D721Med (cell line): ENCODE measurements at places on chromosomes 6 and 20.
A peak's percentile ranks its signal among the peaks of the same experiment; 100 is the strongest.

DNA sequence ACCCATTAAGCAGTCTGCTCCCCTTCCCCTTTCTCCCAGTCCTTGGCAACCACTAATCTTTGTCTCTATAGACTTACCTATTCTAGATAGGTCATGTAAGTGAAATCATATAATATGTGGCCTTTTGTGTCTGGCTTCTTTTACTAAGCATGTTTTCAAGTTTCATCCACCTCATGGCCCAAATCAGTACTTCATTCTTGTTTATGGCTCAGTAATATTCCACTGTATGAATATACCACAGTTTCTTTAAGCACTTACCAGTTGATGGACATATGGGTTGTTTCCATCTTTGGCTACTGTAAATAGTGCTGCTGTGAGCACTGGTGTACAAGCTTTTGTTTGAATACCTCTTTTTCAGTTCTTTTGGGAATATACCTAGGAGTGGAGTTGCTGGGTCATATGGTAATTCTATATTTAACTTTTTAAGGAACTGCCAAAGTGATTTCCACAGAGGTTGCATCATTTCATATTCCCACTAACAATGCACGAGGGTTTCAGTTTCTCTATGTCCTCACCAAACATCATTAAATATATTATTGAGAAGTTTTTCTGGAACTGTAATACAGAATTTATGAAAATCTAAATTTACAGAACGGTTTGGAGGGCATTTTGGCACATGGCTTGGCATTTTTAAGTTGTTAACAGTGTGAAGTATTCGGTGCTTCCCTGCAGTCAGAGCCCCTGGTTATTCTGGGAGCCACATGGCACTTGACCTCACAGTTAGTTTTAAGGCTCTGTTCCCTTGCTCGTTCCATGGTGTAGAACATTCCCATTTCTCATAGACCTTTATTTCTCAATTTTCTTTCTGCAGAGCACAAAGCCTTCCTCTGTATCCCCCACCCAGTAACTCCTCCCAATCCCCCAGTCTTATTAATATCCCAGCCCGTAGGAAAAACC, 27.0 kb upstream of the DTNBP1 start:
- DNase-seq, result no peak

DNA sequence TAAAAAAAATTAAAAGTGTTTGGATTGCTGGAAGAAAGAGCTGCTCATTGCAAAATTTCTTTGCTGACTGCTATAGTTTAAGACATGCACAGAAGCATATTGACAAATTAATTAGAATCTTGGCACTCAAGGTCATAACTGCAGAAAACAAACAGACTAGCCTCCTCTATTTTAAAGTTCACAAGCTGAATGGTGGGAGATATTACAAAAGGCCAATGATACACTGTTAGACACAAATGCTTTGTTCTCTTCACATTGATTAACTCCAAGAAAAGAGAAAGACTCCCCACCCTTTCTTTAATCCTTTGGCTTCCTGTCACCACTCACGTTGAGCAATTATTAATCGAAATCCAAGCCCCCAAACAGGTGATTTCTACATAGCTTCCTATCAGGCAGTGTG, 69.1 kb downstream of the PTCHD4 start:
- no peak for DNase-seq

DNA sequence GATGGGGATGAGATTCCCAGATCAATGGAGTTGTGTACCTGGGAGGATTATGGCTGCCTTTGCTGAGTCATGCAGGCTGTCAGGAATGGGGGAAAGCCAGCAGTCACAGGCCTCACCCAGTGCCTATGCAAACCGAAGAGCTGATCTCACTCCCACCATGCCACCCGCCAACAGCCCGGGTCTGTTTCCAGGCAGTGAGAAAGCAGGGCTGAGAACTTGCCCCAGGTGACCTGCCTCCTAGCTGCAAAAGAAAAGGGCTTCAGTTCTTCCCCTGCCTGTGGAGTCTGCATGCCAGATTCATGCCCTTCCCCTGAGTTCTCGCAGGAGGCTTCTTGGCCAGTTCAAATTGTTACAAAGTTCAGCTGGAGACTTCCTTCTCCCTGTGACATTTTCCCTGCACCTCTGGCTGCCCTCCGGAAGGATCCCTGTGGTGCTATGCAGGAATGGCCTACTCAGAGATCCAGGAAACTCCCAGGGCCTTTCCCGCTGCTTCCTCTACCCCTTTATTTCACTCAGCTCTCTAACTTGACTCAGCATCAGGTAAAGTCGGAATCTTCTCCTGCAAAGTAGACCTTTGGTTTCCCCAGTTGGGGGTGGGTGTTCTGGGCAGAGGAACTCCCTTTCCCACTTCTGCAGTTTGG, 71.5 kb upstream of the B3GAT2 start:
- no peak for DNase-seq

DNA sequence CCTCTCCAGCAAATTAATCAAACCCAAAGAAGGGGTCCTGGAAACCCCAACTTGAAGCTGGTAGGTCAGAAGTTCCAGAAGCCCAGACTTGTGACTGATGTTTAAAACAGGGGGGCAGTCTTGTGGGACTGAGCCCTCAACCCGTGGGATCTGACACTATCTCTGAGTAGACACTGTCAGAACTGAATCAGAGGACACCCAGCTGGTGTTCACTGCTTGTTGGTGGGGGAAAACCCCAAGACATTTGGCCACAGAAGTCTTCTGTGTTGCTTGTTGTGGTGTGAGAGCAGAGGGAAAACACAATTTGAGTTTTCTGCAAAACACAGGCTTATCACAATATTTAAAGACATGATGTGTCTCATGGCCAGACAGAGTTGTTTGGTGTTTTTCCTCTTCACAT, 29.9 kb downstream of the KIF13A start:
- no peak for DNase-seq

- DNase-seq, result no peak
These were observed 344.0 kb downstream of the PLCB1 start for GRCh38 chr20:8476021-8476420.

DNA sequence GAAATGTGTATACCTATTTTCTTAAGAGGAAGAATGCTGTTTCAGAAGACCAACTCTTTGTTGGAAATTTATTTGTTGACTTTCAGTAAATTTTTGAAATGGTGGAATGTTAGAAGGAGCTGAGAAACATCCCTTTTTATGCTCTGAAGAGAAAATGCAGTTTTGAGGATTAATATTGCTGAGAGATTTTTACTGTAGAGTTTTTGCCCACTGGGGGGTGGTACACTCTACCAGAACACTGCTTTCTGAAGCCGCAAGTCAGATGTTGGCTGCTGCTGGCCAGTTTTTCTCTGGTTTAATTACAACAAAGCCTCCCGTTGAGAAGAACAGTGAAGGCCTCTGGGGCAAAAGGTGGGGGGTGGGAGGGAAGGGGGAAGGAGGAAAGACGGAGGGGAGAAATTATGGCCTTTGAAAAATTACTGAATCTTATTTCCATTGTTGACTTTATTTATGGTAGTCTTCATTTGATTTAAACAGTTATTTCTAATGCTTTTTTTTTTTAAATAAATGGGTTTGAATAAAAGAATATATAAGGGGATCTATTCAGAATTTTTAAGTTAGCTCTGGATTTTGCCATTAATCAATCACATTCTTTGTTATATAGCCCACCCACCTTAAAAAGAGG, 3.0 kb downstream of the FLRT3 start:
- no peak for DNase-seq

DNA sequence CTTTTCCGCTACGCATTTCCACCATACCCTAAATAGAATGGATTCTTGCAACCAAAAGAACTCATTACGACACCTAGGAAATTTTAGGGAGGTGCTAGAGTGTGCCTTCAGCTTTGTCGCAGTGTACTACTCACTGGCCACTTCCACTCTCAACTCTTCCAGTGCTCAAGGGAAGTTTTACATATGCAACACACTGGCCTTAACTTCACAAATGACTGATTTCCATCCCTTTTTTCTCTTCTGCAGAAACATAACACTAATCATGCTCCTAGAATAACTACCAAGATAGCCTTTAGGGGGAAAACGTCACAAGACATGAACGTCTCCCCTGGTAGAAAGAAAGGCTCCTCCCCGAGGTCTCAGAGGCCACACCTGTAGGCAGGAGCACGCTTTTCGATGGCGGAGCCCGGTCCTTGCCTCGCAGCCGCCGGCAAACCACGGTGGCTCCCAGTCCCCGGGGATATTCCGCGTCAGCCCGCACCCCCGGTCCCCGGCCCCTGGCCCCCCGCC, 584 bp downstream of the LYRM4 start:
- peak; percentile 26 for DNase-seq

- no peak for DNase-seq
These were observed 36.6 kb downstream of the EZR start for GRCh38 chr6:158782432-158783166.

DNA sequence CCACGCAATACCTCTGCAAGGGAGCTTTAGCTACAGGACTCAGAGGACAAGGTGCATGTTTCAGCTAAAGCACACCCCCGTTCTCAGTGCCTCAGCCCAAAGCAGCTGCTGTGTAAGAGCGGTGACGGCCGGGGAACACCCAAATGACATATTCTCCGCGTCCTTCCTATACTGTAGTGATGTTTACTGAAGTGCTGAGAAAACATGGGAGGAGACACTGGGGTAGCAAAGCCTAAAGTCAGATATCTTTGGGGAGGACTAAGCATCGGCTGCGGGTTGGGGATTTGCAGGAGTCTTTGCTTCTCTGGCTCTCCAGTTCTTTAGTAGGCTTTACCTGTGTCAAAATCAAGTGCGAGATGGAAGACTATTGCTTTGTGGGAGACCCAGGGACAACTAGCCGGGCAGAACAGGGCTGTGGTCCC, 1.7 kb downstream of the SLC22A23 start:
- DNase-seq, result no peak

- DNase-seq, result no peak
These were observed 22.4 kb upstream of the IFNGR1 start for GRCh38 chr6:137241481-137242038.

GRCh38 chr6:27867051-27867944, 44.9 kb downstream of the OR2B2 start:
- peak; percentile 35 for DNase-seq

DNA sequence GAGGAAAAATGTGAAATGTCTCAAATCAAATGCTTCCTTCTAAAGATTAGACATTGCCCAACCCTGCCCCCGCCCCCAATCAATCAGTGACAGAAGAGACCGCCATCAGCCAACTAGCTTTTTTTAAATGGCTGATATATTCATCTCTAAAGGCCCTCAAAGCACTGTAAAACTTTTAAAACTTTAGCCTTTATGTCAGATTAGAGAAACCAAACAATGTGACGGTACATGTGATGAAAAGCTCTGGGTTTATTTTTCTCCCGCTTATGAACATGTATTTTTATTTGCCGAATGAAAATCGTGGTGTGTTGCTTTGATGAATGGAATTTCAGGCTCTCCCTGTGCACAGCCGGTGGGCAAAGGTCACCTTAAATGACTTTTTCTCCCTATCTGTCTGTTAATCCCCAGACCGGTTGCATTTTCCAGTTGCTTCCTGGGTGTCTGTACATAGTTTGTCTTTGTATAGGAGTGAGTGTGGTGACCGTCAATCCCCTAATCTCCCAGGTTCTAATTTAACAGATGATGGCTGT, 38.5 kb downstream of the TBC1D7 start:
- DNase-seq, result no peak

DNA sequence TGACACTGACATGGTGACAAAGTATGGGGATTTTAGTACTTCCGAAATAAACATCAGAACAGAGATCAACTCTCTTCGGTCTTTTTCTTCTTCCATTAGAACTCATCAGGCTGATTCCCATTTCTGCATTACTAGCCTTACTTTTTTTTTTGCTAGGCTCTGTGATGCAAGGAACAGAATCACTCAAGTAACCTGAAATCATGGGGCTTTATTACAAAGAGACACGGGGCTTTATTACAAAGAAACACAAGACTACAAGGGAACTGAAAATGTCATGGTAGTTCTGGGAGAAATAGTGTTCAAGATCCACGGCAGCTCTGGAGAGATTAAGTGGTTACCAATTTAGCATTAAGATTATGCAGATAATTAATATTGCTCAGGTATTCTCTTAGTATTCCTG, 11.6 kb downstream of the SOX4 start:
- DNase-seq, result no peak

DNA sequence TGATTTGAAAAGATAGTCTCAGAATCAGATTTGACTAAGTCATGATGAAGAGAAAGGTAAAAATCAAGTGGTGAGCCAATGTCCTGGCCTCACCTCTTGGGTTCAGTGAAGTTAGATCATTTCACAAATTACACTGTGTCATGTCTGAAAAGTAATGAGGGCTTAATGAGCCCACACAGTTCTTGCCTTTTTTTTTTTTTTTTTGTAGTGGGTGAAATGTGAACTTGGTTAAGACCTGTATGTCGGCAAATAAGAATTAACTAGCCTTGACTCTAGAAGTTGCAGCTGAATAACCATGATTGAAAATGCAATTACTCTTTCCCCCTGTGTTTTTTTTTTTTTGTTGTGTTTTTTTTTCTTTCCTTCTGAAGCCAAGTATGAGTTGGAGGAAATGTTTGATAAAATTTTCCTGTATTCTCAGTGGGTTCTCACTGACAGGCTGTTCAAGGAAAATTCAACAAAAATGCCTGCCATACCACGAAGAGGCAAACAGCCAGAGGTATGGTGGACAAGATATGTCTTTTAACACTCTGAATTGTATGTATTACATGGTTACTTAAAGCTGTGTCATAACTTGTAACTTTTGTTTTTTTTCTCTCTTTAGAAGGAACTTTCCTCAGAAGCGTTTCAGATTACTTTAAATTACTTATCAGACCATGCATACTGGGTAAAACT, 135.2 kb upstream of the MLIP start:
- DNase-seq, result no peak

GRCh38 chr6:166627875-166628801, 1.1 kb upstream of the RPS6KA2 start:
- no peak for DNase-seq

- no peak for DNase-seq
These were observed 69.1 kb upstream of the PBOV1 start for GRCh38 chr6:138287144-138287955.

- no peak for DNase-seq
These were observed 56.5 kb upstream of the NRSN1 start for GRCh38 chr6:24069526-24069925.

GRCh38 chr20:50680105-50680960, 11.0 kb downstream of the RIPOR3 start:
- no peak for DNase-seq

GRCh38 chr6:45483021-45483420, 105.3 kb upstream of the SUPT3H start:
- DNase-seq, result no peak

DNA sequence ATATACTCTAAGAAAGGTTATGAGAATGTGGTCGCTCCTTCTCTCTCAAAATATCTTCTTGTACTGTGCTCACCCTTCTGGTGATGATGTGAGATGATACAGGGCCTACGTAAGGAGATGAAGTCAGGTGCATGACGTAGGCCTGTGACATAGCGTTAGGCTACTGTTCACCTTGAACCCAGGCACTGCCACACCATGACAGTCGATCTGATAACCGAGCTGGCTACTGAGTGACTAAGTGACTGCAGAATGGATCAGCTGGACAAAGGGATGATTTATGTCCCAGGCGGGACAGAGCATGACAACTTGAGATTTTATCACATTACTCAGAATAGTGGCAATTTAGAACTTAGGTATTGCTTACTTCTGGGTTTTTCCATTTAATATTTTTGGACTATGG, 11.2 kb downstream of the SLC24A3 start:
- DNase-seq, result no peak

- DNase-seq, result no peak
These were observed 89.0 kb downstream of the ADGRB3 start for GRCh38 chr6:68724060-68724459.

- DNase-seq, result no peak
These were observed 406 bp upstream of the WFDC5 start for GRCh38 chr20:45115386-45115774.

GRCh38 chr6:148329596-148330381, 12.8 kb upstream of the SASH1 start:
- no peak for DNase-seq
